RPMI7951 (cell line): ENCODE measurements at places on chromosomes 3 and 15.

DNA sequence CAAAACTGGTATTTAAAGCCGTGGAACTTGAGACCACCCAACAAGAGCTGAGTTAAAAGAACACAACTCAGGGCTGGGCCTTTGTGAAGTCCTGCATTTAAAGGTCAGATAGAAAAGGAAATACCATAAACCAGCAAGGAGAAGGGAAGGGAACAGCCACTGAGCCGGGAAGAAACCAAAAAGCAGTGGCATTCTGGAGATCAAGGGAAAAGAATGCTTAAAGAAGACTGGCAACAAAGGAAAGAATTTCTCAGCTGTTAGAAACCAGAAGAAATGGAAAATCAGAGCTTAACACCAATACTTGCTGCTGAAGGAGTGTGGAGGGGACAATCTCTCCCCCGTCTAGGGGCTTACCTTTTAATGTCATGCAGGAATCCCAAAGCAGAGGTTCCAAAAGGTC, 247.4 kb upstream of the CHRNA7 start:
- no peak for DNase-seq

DNA sequence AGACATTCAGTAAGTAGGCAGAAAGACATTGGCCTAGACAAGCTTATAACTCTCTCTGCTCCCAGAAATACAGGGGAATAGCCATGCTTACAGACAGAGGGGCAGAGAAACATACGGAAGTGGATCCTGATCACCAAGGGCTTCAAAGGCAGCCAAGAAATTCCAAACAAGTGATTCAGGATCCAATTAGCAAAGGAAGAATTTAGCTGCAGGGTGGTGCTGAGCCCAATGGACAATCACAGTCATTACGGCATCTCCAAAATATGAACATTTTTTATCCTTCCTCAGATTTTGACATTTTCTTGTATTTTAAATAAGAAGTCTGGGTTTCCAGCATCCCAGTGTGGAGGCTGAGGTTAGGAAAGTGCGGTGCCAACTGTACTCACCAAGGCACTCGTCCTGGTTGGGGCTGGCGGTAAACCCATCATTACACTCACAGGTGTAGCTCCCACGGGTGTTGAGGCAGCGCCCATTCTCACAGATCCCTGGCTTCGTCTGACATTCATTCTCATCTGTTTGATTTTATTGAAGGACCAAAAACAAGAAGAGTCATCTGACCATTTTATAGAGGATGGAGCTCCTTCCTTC, 96.8 kb downstream of the DUT start:
- peak; percentile 98 for DNase-seq

DNA sequence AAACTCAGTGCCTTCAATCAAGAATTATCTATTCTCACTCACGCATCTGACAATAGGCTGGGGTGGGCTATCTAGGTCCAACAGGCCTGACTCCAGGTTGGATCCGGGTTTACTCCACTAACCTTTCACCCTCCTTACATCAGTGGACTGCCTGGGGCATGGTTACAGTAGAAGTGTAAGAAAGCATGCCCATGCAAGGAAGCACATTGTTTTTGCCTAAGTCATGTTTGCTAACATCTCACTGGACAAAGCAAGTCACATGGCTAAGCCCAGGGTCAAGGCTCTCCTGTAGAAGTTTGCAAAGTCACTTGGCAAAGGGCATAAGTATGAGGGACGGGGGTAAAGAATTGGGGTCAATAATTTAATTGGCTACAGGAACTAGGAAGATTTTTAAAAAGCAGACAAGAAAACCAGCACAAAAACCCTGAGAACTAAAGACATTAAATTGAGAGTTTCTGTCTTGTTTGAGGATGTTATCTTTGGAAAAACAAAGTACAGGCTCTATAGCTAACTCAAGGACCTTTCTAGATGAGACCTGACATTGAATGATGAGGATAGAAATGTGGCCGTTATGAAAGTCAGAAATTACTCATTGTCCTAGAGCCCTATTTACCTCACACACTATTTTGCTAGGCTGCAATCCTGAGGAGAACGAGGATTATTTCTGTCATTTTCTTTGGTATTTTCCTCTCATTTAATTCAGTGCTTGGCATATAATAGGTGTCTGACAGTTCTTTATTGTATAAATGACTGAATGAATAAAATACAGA, 214.2 kb downstream of the IL20RB start:
- DNase-seq = no peak

DNA sequence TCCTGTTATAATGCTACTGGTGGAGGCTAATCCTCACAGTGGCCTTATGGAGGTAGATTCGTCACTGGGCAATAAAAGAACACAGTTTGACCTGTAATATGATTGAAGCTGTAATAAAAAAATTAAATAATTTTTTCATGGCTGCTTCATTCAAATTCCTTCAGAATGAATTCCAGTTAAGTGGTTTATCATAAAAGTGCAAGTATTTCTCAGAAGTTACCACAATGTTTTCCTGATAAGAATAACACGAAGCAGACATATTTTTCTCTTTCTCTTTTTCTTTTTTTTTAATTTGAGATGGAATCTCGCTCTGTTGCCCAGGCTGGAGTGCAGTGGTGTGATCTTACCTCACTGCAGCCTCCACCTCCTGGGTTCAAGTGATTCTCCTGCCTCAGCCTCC, 15.6 kb downstream of the B4GALT4 start:
- no peak for DNase-seq

- no peak for DNase-seq
These were observed 3.5 kb downstream of the CD80 start for GRCh38 chr3:119555929-119556328.

- no peak for DNase-seq
These were observed 103.4 kb upstream of the SAMMSON start for GRCh38 chr3:69896095-69896494.

GRCh38 chr15:64580696-64581407, 120.5 kb downstream of the ZNF609 start:
- no peak for DNase-seq
